T-helper 2 cell treated with Interferon-gamma antibody and Interleukin-4, amounts not matched to agents 5 μg/mL and 100 μg/mL, for 36 hours (primary cell): ENCODE measurements at places on chromosomes 3 and 15.

- H3K27me3 ChIP-seq: no peaks in the 10 kb centered on the region
- no peak overlapping the region for H3K27ac ChIP-seq
- no peak for DNase-seq
- no peak overlapping the region for H3K4me3 ChIP-seq
These were observed 18.6 kb downstream of the POMGNT2 start for GRCh38 chr3:43087249-43087776.

- no peak for DNase-seq
- no peak overlapping the region for H3K4me3 ChIP-seq
- H3K27me3 ChIP-seq: peaks cover 21% of the 10 kb centered on the region
- H3K27ac ChIP-seq: no peak overlapping the region
These were observed 92.5 kb upstream of the MBNL1 start for GRCh38 chr3:152176241-152176640.

- H3K27me3 ChIP-seq: no peaks in the 10 kb centered on the region
- H3K27ac ChIP-seq: no peak overlapping the region
- peaks cover 3% of the 10 kb centered on the region for H3K36me3 ChIP-seq
- H3K4me1 ChIP-seq: peaks cover 2% of the 10 kb centered on the region
These were observed 288.8 kb upstream of the TGFBR2 start for GRCh38 chr3:30317561-30317960.

GRCh38 chr3:82376883-82377282, 615.4 kb upstream of the GBE1 start:
- H3K4me1 ChIP-seq: no peaks in the 10 kb centered on the region
- H3K27me3 ChIP-seq: no peaks in the 10 kb centered on the region
- no peak overlapping the region for H3K4me3 ChIP-seq

GRCh38 chr15:91255670-91256192, 155.7 kb downstream of the SV2B start:
- no peak overlapping the region for H3K4me3 ChIP-seq
- no peak overlapping the region for H3K27ac ChIP-seq
- H3K27me3 ChIP-seq: peaks cover 16% of the 10 kb centered on the region
- H3K4me1 ChIP-seq: peaks cover 2% of the 10 kb centered on the region

- H3K27ac ChIP-seq: no peak overlapping the region
- peaks cover 54% of the 10 kb centered on the region for H3K27me3 ChIP-seq
- peaks cover 2% of the 10 kb centered on the region for H3K36me3 ChIP-seq
These were observed 2.8 kb upstream of the MB21D2 start for GRCh38 chr3:192920411-192920810.

GRCh38 chr3:118705487-118706219, 329.0 kb downstream of the IGSF11 start:
- no peaks in the 10 kb centered on the region for H3K36me3 ChIP-seq
- H3K27me3 ChIP-seq: no peaks in the 10 kb centered on the region
- no peaks in the 10 kb centered on the region for H3K4me1 ChIP-seq
- H3K4me3 ChIP-seq: no peak overlapping the region
- no peak for DNase-seq

DNA sequence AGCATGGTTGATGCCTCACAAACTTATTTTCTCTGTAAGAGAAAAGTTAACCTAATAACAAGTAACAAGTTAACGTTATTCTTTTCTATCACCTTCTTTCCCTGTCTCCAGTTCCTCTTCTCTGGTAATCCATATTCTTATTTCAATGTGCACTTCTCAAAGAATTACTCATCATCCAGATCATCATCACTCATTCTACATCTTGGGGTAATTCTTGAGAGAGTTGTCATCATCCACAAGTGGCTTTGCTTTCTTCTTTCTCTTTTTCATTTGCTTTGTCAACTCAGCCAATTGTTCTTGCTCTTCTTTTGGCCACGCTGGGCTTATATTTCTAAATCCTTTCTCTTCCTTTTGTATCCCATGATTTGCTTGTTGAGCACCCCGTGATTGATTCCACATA, 20.8 kb upstream of the RNF111 start:
- H3K27me3 ChIP-seq: peaks cover 4% of the 10 kb centered on the region
- H3K4me3 ChIP-seq: no peak overlapping the region
- H3K27ac ChIP-seq: no peak overlapping the region
- H3K4me1 ChIP-seq: no peaks in the 10 kb centered on the region
- no peak for DNase-seq

- DNase-seq: no peak
- H3K27ac ChIP-seq: no peak overlapping the region
- H3K4me1 ChIP-seq: no peaks in the 10 kb centered on the region
- H3K4me3 ChIP-seq: no peak overlapping the region
These were observed 53.1 kb downstream of the TM2D3 start for GRCh38 chr15:101599091-101599490.
